Left ventricle myocardium inferior (tissue), 1 donor: ENCODE measurements at places on chromosomes 6 and 20. TPM values are rescaled to one million over a fixed set of nuclear protein-coding genes. Genes with fewer than 3 reads are reported as not detected.

Gene GUCA1A
- not detected for total RNA-seq

Gene MYLK4
- total RNA-seq: 1.2 TPM

Gene SMOC2
- 14.4 TPM for total RNA-seq

DNA sequence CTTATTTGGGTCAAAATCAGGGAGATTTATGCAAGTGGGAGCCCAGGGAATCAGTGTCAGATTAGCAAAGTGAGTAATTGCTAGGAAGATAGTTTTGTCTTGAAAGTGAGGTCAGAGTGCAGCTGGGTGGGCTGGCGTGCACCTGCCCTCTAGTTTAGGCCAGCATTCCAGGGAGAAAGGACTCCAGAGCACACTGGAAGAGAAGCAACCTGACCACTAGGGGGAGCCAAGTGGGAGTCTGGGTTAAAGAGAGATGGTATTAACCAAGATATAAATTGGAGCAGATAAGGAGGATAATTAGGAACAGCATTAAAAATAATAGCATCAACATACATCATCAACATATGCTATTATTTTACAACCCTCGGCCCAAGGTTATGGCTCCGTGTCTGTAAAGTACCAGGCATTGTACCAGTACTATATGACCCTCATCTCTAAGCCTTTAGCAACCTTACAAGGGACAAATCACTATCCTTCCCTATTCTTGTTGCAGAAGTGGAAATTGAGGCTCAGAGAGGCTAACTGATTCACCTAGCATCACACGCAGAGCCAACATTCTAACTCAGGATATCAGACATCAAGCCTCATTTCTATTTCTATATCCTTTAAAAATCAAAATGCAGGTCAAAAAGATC is 57.8 kb downstream of the SLC2A10 start:
- no peak for DNase-seq

Gene SOBP
- 22.9 TPM for total RNA-seq

GRCh38 chr6:12174878-12175277 is 115.3 kb upstream of the EDN1 start:
- DNase-seq: no peak

- DNase-seq: no peak
Observed at GRCh38 chr6:103672169-103672568, 1187.5 kb downstream of the HACE1 start.

- DNase-seq: no peak
Observed at GRCh38 chr20:63956664-63957003, 418 bp upstream of the UCKL1 start.

Gene ADGB
- not detected for total RNA-seq

DNA sequence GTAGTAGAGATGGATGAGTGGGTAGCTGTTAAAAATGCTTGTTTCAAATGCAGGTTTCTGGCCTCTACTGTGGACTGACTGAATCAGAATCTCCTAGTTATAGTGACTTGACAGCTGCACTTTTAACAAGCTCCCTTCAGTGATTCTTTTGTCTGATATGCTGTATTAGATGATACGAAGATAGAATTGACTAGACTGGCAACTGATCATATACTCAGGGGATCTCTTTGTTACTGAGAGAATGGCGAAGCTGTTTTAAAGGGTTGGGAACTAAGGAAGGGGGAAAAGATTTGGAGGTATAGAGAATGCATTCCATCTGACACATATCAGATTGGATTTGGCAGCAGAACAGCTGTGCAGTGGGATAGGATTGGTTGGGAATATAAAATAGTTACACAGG is 7.0 kb downstream of the ENPP4 start:
- DNase-seq: no peak

Gene SLC16A10
- 4.5 TPM for total RNA-seq

Gene DEFB124
- total RNA-seq: not detected

DNA sequence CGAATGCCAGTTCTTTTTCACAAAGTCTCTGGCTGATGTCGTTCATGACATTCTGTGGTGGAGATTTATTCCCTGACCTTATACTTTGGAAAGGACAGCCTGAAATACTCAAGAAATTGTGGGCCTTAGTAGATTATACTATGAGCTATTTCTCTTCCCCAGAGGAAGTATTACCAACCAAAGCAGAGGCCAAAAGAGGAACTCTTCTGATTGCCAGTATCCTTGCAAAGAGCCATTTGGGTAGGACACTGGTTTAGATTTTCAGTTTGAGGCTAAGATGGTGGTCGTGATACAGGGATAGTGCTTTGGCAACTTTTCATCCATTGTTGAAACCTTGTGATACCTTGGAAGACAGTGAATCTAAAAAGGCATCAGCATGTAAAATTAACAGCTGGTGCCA is 327.3 kb downstream of the HACE1 start:
- no peak for DNase-seq

Gene CABLES2
- total RNA-seq: 12.0 TPM

- DNase-seq: no peak
Observed at GRCh38 chr20:19181552-19181951, 30.9 kb upstream of the SLC24A3 start.

DNA sequence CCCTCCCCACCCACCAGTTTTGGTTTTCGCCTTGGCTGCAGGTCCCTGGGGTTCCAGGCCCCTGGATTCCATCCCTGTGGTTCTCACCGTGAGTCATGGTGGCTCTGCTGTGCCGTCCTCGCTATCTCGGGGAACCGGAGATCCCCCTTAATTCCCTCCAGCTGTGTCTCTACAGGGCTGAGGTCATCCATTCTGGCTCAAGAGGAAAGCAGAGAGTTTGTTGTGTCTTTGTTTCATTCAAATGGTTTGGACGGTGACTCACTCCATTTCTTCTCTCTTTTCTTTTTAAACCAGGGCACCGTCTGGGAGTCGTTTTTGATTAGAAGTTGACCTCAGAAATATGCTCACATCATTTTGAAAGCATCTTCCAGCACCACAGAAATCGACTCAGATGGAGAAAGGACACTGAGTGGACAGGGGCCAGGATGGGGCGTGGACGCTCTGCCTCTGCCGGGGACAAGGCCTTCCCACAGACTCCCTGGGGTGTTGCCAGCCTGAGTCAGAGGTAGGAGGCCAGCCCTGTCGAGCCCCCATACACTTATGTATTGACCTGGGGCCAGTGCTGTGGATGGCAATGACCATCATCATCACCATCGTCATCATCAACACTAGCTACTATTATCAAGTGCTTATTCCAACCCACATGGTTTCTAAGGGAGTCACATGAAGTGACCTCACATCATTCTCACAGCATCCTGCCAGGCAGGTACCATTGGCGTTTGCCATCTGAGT is 176.2 kb downstream of the NFATC2 start:
- DNase-seq: peak; percentile 69

Gene CMTR1
- 34.4 TPM for total RNA-seq

- no peak for DNase-seq
Observed at GRCh38 chr6:51842061-51842803, 245.2 kb downstream of the PKHD1 start.

Gene PNPLA1
- total RNA-seq: not detected

Gene DSP
- total RNA-seq: 322 TPM

DNA sequence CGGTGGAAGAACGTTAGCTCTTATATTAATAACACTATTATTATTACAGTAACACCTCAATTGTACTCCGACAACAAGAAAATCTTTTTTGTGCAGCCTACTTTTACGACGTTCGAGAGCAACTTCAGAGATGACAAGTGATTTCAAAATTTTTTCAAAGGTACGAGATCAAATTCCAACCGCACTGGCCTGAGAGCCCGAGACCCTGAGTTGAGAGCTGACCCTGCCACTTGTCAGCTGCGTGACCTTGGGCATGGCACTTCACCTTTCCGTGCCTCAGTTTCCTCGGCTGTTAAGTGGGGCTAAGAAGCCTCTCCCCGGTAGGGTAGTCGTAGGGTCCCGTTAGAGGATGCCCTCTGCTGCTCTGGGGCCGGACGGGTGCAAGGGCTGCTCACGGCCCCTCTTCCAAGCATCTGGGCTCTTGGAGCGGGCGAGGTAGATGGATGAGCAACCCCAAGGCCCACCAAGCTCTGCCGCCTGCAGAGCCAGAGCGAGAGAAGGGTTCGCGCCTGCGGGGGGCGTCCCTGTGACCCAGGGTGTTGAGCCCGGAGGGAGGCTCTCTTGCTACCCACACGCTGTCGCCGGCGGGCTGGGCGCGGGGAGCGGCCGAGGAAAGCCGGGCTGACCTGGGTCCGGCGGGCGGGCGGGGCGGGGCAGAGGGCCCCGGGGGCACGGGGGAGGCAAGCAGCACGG is 510 bp downstream of the NDRG3 start:
- DNase-seq: peak; percentile 37

GRCh38 chr6:14857501-14857900 is 388.4 kb upstream of the JARID2 start:
- DNase-seq: no peak

DNA sequence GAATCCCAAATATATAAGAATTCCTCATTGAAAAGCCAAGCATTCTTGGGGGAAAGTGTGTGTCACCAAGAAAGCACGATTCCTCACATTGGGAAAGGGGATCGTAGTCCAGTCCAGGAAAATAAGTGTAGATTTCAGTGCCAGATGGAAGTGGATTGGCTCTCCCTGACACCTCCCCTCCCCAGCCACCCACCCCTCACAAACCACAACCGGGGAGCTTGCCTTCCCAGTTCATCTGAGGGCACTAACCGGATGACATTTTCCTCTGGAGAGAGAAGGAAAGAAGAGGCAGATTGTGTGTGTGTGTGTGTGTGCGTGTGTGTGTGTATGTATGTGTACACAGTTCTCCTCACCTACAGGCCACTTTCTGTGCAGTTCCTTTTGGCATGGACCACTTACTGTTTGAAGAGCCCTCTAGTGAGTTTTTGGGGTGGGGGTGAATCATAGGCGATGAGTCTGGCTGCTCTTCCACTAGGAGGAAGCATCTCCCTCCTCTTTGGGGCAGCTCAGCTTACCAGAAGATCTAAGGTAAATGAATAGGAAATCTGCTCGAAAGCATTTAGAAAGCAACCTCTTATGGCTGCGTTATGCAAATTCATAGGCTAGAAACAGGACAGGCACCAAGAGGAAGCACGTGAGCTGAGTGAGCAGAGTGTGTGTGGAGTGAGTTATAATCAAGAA is 20.8 kb downstream of the DAAM2 start:
- DNase-seq: no peak

DNA sequence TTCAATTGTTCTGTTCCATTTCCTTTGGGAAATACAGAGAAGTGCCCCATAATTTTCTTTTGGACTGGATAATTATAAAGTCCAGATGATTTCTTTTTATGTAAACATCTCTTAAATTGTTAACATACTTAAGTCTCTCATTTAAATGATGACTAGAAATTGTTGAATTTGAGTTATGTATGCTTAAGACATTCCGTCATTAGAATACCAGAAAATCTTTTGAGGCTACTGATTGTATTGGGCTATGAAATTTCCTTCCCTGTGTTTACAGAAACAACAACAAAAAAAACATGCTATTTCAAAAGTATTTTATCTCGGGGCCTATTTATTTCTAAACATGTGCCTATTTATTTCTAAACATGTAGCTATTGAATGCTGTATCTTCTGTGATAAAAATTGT is 125.4 kb downstream of the SH3BGRL2 start:
- DNase-seq: no peak
